ENCODE measurements at places on chromosomes 6 and 20.

- DNase-seq, result no peak
These were observed 28.8 kb upstream of the MBOAT1 start for GRCh38 chr6:20241102-20241501.

DNA sequence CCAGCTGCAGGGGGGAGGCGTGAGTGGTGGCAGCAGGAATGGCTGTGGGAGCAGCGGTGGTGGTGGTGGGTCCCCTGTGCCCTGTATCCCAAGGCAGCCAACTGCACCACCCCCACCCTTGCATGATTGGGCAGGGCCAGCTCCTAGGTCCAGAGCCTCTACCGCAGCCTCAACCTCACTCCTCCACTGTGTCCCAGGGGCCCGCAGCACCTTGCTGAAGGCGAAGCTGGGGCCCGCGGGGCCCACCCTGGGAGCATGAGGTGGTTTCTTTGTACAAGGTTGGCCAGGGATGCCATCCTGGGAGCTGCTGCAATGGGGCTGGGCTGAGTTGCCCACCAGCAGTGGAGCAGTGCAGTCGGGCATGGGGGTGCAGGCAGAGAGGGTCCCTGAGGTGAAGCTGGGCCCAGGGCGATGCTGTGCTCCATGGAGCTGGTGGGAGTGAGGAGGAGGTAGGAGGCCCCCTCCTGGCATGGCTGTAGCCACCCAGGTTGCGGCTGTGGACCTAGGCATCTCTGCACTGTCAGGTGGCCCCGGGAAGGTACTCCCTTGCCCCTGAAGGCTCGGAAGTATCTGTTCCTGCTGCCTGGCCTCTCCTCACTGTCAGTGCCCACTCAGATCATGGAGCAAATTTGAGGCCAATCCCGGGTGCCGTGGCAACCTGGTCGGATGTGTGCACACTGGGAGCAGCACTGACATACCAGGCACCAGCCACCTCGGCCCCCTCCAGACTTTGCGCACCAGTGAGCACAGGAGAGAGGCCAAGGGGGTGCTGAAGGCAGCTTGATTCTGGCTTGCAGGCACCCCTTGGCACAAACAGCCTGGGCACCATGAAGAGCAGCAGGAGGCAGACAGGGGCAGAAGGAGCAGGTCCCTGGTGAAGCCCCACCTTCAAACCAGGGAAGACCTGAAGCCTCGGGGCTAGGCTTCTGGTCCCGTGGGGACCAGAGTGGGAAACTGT lies 60.2 kb upstream of the L3MBTL3 start:
- no peak for DNase-seq

GRCh38 chr20:39983655-39984054 lies 705.4 kb downstream of the MAFB start:
- no peak for DNase-seq

DNA sequence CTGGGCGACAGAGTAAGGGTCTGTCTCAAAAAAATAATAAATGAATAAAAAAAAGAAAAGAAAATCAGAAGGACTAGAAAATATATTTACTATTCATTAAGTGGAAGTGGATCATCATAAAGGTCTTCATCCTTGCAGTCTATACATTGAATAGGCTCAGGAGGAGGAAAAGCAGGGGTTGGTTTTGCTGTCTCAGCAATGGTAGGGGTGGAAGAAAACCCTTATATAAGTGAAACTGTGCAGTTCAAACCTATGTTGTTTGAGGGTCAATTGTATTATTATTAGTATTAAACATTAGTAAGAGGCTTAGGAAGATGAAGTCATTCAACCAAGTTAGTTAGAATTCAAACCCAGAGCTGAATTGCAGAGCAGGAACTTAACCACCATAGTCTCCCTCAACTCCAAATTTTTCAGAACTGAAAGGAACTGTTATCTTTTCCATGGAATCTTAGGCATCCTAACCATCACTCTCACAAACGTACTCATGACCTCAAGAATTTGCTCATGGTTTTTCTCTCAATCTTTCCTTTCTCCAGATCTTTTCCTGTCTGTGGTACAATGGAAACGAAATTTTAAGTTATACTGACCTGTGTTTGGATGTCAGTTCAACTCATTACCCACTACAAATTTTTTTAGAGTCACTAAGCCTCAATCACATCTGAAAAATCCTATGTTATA lies 7.7 kb upstream of the SMIM13 start:
- DNase-seq, result no peak

GRCh38 chr20:47117371-47117770 lies 222.7 kb downstream of the EYA2 start:
- no peak for DNase-seq

DNA sequence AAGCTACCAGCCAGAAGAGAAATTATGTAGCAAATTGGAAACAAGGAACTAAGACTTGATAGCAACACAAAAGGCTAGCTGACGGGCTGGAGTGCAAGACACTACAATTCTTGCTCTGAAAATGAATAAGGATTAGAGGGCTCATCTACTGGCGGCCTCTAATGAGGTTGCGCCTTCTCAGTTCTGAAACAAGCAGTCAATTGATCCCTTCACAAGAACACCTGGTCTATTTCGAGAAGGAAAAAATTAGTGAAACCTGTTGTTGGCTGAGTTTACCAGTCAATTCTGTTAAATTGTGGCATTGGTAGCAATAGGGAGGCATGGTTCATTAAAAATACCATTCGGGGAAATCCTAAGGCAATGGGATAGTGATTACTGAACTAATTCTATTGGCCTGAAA lies 74.8 kb upstream of the JARID2 start:
- no peak for DNase-seq

GRCh38 chr20:6160736-6161135 lies 37.9 kb upstream of the FERMT1 start:
- DNase-seq, result no peak

- DNase-seq, result no peak
These were observed 47.5 kb downstream of the SNRNP48 start for GRCh38 chr6:7637533-7637932.

GRCh38 chr6:134097114-134097707 lies 44.8 kb upstream of the SLC2A12 start:
- DNase-seq, result peak; percentile 78

DNA sequence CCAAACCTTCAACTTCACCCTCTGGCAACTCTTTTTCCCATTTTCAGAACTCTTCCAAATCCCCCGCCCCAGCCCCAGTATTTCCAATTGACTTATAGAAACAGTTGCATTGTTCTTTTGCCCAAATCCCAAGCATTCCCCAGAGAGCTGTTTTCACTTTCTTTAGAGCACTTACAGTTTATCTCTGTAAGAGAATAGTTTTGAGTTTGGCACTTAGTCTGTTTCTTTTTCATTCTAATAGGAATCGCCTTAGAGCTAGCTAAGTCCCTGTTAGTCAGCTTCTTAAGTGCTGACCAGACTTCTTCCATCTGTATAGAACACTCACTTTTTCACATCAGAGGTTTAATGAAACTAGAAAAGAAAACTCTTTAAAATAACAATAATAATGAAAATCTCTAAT lies 374.2 kb upstream of the FLRT3 start:
- DNase-seq, result no peak

GRCh38 chr20:44666066-44666465 lies 14.6 kb upstream of the ADA start:
- peak; percentile 63 for DNase-seq

GRCh38 chr6:150057501-150057951 lies 11.4 kb downstream of the ULBP3 start:
- DNase-seq, result no peak

GRCh38 chr6:15025446-15025845 lies 220.4 kb upstream of the JARID2 start:
- no peak for DNase-seq

GRCh38 chr6:3413592-3413991 lies 43.3 kb downstream of the SLC22A23 start:
- peak; percentile 48 for DNase-seq

- DNase-seq, result no peak
These were observed 10.2 kb downstream of the UNC5CL start for GRCh38 chr6:41028561-41029412.

DNA sequence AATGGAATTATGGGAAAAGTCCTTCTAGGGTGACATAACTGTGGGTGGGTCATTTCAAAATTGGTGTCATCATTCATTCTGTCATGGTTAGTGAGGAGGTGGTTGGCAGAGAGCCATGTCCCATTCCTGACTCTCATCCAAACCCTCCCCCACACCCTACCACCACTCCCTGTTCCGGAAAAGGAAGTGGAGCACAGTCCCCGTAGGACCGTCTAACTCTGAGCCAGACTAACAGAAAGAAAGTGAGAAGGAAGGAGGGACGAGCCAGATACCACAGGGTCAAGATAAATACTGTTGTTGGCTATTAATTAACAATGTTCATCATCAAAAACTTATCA lies 4.8 kb downstream of the TRIM10 start:
- DNase-seq, result peak; percentile 61

DNA sequence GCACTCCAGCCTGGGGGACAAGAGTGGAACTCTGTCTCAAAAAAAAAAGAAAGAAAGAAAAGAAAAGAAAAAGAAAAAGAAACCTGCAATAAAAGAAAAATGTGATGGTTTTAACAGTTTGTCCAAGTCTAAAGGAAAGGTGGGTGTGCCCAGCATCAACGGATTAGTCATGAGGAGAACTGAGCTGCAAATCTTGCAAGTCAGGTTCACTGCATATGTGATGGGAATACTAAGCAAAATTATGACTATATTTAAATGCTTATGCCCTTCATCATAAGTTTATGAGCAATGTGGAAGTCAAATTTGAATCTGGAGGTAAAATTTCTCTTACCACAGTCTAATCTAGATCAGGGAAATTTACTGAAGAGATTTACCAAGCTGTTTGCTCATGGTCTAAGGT lies 13.1 kb upstream of the CDK19 start:
- DNase-seq, result peak; percentile 47

DNA sequence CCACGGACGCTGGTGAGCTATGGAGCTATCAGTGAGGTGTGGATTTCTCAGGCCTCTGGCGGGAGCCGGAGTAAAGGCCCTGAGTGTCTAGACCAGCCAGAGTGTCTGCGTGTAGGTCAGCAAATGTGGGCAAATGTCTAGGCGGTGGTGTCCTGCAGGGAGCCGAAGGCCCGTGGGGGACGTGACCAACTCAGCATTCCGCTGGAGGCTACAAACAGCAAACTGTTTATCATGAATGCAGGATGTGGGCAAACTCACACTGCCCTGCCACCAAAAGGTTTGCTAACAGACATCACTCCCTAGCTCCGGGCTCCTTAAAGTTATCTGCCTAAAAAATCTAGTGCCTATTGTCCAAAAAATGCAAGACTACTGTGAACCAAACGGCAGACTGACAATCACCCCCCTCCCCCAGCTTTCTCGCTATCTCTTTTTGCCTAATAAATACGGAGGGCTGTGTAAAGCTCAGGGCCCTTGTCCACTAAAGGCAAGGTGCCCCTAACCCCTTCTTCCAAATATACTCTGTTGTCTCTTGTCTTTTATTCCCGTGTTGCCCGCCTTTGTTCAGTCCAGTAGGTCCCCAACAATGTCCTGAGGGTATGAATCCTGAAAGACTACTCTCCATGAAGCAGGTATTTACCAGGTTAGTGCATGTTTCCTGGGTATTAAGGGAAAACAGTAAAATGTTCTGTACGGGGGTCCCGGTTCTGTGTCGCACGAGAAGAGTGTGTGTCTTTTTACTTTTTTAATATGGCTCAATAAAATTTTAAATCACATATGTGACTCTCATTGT lies 29.0 kb upstream of the AFDN start:
- no peak for DNase-seq

DNA sequence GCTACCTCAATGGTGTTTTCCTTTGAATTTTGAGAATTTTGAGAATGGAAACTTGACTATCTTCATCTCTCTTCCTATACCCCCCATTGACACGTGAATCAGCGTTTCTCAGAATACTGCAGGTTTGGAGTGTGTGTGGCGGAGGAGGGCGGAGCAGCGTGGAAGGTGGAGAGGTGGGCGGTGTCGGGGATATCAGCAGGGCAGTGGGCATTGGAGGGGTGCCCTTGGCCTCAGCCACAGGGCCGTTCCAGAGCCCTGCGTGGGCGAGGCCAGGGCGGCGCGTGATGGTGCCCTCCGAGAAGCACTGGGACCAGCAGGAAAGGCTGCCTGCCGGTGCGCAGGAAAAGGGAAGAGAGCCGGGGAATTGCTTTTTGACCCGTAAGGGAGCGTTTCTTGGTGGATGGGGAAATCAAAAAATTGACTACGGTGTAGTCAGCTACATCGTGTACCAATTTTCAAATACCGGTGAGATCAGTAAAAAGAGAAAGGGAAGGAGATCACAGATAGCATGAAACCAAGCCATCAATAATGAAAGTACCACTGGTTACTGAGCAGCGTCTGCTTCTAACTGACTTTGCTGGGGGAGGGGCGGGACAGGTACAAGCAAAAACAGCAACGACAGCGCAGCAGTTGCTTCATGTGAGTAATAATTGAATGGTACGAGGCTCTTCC lies 82.7 kb upstream of the DUSP22 start:
- no peak for DNase-seq

DNA sequence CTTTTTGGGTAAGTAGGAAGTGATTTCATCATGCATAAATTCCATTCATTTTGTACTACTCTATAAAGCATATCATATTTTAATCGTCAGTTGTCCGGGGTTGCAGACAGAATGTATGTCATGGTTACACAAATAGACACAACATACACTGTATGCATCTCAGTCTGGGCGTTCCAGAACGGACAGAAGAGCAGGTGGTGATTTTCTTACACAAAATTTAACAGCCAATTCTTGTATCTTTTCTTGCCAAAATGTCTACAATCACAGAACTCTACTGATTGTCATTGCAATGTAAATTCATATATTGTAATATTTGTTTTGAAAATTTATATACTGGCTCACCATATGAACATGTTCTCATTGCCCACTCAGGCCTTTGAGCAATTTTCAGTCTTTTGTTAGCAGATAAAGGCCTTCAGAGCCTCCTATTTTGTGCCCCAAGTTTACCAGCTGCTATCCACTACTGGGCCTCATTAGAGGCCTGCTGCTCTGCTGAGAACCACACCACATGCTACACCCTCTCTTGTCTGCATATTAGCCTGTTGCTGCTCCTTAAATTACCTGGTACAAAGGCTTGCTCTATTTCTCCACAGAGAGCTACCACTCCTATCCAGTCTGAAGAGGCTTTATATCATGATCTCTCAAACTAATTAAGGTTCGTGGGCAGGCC lies 61.5 kb downstream of the PRDM13 start:
- no peak for DNase-seq

DNA sequence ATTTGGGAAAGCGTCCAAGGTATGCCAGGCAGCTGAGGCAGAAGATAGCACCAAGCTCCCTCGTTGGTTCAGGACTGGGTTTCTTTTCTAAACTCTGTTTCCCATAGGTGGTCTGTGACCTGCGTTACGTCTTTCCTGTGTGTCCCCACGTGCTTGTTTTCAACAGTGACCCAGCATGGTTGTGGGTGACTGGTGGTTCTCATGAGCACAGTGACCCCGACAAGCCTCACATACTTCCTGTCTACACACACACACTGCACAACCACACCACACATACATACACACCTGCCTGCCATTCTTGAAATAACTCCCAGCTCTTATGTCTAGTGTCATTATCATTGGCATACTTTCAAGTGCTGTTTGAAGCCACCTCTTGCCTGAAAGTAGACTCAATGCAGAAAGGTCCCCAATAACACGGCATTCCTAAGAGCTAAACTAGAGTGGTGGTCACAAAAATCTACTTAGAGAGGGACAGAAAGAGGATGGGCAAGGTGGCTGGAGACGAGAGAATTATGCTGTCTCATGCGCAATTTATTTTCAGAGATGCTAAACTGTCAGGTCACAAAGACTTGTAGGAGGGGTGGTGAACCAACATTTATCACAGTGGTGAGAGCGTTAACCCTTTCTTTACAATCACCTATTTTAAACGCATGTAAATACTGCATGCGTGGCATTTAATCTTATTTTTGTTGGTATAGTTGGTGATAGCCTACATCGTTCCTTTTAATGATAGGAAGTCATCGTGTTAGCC lies 66.7 kb downstream of the GCNT2 start:
- DNase-seq, result no peak

GRCh38 chr20:46946181-46946624 lies 51.6 kb downstream of the EYA2 start:
- no peak for DNase-seq

GRCh38 chr6:155001934-155002333 lies 6.8 kb downstream of the TIAM2 start:
- DNase-seq, result no peak

Measured in suppressor macrophage (primary cell).